GM12864 (cell line): ENCODE measurements at places on chromosomes 13 and 19.

GRCh38 chr19:52896431-52897137, 851 bp downstream of the ZNF320 start:
- DNase-seq, result no peak

DNA sequence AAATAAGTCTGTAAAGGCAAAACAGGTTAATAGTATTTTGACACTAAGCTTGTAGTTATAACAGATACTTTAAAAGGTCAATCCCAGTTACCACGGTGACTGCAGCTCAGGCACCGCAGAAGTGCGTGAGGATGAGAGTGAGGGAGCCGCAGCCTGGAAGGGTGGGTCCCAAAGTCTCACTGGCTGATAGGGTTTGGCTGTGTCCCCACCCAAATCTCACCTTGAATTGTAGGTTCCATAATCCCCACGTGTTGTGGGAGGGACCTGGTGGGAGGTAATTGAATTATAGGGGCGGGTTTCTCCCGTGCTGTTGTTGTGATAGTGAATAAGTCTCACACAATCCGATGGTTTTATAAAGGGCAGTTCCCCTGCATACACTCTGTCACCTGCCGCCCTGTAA, 40.0 kb upstream of the GAS6 start:
- no peak for DNase-seq

DNA sequence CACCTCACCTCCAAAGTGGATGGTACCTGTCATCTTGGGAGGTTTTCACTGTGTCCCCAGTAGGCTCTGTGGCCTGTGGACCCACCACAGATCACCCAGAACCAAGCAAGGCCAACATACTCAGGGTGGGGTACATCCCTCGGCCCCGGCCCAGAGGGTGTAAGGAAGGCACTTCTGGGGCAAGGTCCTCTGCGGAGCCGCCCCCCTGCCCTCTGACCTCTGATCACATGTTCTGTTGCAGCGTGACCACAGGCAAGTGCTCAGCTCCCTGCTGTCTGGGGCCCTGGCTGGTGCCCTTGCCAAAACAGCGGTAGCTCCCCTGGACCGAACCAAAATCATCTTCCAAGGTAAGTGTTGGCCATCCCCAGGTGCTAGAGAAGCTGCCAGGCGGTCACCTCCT, 36.7 kb downstream of the TMEM161A start:
- DNase-seq, result no peak

GRCh38 chr13:100356889-100357288, 231.7 kb downstream of the GGACT start:
- no peak for DNase-seq

GRCh38 chr19:57709616-57710015, 612 bp upstream of the ZNF154 start:
- DNase-seq, result no peak

- DNase-seq, result no peak
Measured at GRCh38 chr13:48411841-48412531, 927 bp downstream of the LPAR6 start.

GRCh38 chr19:17244618-17245534, 843 bp downstream of the NR2F6 start:
- DNase-seq, result no peak

DNA sequence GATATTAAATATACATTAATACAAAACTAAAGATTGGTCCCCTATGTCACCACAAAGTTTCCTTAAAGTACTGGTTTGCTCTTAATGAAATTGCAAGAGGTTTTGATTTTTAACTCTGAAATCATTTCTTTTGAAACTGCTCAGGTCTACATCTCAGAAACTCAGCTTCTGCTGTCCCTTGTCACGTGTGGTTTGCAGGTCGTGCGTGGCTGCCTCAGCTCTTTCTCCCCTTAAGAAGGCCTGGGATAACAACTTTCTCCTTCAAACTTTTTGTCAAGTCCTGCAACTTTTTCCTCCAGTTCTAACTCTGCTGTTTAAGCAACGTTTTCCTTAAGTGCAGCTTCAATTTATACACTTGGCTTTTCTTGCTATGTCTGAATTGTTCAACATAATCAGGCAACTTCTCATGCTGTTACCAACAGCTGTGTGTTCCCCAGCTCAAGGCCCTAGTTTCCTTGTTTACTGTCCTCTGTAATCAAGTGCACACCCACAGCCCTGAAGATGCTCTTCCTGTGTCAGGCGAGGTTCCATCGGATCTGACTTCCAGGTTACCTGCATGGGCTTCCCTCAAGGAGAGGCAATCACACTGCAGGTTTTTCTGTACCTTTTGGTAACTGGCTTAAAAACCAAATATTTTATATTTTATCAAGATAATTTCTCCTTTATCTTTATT, 13.5 kb downstream of the C13orf46 start:
- no peak for DNase-seq

DNA sequence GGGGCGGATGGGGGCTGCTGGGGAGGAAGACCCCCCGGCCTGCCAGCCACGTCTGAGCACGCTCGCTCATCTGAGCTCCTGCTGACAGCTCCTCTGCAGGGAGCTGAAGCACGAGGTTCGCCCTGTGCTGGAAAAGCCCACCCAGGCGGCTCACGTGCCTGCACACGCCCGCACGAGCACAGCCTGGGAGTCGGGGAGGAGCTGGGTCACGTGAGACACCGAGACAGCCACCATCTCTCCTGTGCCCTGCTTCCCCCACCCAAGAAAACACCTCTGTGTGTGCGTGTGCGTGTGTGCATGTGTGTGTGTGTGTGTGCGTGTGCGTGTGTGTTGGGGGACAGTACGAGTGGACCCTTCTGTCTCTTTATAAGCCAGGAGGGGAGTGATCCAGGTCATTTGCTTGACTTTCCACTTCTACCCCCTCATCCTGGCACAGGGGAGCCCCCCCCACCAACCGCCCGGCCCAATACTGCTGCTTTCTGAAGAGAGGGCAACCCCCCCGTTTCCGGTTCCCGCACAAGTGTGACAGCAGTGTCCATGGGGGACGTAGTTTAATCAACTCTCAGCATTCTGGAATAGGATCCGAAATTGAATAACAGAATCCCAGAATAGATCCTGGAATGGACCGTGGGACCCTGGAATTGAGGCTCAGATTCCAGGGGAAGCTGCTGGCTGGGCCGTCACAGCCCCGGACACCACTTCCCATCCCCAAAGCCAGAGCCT, 42.5 kb downstream of the CELF5 start:
- DNase-seq, result no peak

GRCh38 chr19:2327773-2328400, 499 bp downstream of the LSM7 start:
- peak; percentile 91 for DNase-seq

DNA sequence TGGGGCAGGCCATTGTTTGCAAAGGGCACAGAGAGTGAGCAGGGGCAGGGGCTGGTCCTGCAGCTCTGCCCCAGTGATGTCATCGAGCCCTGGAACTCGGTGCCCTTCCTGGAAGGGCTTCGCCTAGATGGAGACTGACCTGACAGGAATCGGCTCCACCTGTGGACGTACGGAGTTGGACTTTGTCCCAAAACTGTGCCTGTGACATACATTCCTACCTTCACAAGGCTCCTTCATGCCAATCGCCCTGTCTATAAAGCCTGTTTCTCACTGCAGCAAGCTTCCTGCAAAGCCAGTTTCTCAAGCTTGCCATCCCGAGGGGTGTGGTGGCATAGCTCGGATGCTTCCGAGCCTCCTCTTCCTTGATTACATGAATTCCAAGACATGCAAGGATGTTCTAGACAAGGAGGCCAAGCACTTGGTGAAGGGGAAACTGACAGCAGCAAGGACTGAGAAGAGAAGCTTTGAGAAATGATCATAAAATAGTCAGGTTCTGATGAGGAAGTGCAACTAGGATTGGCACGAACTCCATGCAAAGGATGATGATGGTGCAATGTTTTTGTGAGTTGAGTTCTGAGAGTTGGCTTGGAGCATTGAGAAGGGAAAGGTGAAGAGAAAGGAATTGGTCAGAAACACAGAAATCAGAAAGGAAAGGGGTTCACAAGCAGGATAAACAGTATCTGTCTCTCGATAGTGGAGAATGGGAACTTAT, 73.6 kb upstream of the STK24 start:
- DNase-seq, result no peak

GRCh38 chr13:105336706-105337576, 1198.5 kb downstream of the EFNB2 start:
- DNase-seq, result no peak

- no peak for DNase-seq
Measured at GRCh38 chr13:77360032-77360685, 33.3 kb upstream of the MYCBP2 start.

DNA sequence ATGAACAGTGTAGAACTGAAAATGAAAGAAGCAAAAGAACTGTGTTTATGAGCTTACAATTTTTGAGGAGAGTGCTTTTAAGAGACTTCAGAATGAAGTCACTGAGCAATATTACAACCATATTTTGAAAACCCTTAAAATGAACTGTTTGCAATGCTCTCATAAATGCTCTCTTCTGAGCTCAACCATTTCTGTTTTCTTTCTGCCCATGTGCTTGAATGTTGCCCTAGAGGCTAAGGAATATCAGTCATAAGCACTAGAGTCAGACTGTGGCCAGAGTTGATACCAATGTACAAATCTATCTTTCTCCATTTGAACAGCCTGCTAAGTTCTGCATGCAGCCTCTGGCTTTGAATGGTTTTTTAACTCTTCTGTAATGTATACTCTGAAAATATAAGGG, 1092.8 kb downstream of the PCDH9 start:
- no peak for DNase-seq

GRCh38 chr19:56885173-56885985, 44.9 kb upstream of the PEG3 start:
- DNase-seq, result no peak

GRCh38 chr13:35470671-35471661, 5.5 kb downstream of the MAB21L1 start:
- no peak for DNase-seq

DNA sequence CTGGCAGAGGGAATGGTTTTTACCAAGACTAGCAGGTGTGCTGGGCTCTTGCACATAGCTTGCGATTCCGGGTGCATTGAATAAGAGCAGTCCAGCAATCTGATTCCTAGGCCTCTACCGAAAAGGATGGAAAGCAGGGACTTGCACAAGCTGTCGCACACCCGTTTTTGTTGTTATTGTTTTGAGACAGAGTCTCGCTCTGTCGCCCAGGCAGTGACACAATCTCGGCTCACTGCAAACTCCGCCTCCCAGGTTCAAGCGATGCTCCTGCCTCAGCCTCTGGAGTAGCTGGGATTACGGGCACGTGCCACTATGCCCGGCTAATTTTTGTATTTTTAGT, 5.5 kb downstream of the EBI3 start:
- no peak for DNase-seq

GRCh38 chr19:58304748-58305064, 471 bp upstream of the ERVK3-1 start:
- no peak for DNase-seq

- no peak for DNase-seq
Measured at GRCh38 chr19:46357846-46358583, 11.1 kb downstream of the PPP5C start.

DNA sequence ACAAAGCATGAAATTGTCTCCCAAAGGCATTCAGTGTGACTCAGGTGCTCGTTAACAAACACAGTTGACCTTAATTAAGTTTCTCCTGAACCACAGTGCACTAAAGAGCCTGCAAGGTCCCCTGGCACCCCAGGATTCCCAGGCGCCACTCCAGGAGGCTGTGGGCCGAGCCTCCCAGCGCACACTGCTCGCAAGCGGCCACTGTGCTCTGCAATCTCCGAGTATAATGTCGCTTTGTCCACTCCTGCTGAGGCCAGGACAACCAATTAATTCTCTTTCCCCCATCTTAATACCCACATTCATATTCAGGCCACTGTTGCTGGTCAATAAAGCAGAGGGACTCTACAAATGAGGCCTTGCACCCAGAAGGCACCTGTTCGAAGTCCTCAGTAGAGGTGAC, 8.8 kb downstream of the RAB20 start:
- DNase-seq, result no peak

- no peak for DNase-seq
Measured at GRCh38 chr19:48617146-48617937, 1.6 kb downstream of the RPL18 start.

- no peak for DNase-seq
Measured at GRCh38 chr13:51913421-51914136, 51.8 kb downstream of the CCDC70 start.

DNA sequence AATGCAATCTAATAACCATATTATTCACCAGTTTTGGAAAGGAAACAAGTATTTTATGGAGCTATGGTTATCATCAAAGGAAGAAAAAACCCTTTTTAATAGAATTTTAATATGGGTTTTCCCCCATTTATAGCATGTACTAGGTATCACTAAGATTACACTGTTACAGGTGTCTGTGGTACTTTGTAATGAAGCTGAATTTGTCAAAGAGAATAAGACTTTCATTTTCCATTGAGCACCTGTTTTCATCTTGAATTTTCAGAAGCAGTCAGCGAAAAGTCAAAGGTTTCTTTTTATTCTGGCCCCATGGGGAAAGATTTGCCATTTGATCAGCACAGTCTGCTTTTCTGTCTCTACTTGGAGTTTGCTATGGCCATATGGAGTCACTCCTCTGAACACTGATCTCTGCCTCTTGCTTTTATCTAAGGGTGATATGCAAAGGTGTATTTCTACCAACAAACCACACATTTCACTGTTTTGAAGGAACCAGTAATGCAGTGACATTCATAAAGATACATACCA, 590.0 kb downstream of the DCT start:
- DNase-seq, result no peak

DNA sequence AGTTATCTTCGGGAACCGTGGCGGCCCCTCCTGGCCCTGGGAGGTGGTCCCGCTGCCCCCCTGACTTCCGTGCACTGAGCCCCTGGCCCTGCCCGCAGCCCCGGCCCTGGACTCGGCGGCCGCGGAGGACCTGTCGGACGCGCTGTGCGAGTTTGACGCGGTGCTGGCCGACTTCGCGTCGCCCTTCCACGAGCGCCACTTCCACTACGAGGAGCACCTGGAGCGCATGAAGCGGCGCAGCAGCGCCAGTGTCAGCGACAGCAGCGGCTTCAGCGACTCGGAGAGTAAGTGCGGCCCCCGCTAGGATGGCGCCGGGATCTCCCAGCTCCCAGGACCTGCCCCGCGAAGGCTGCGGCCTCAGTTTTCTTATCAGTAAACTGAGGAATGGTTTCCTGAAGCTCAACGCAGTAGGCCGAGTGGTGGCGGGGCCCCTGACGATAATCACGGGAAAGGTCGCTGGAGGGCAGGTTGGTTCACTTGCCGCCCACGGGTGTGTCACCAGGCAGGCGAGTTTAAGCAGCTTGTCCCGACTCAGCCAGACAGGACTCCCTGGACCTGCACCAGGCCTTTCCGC, 924 bp downstream of the RGCC start:
- no peak for DNase-seq
